ENCODE measurements at places on chromosomes 6 and 20. TPM values are rescaled to one million over a fixed set of nuclear protein-coding genes. Genes with fewer than 3 reads are reported as not detected.

Gene LY6G5B
- 15.5 TPM for total RNA-seq

Gene HCK
- total RNA-seq: 17.3 TPM

Gene UNC5CL
- 3.4 TPM for total RNA-seq

Gene PHF1
- total RNA-seq: 96.5 TPM

Gene AVP
- not detected for total RNA-seq

Gene PTGIS
- total RNA-seq: 12.3 TPM

Gene BPIFA1
- not detected for total RNA-seq

Gene UBE2C
- total RNA-seq: 4.7 TPM

Gene CTAGE9
- not detected for total RNA-seq

Gene ECT2L
- not detected for total RNA-seq

Gene KHDC1
- total RNA-seq: 0.75 TPM

Gene MCHR2
- total RNA-seq: not detected

Gene RFX6
- total RNA-seq: 0.25 TPM

Gene FOXC1
- total RNA-seq: 1.6 TPM

Gene BMP7
- 2.0 TPM for total RNA-seq

Gene PGBD1
- 0.75 TPM for total RNA-seq

Gene KCNS1
- 0.09 TPM for total RNA-seq

Gene MLN
- total RNA-seq: not detected

Gene C20orf96
- total RNA-seq: 11.3 TPM

Gene BANF2
- not detected for total RNA-seq

Gene SCUBE3
- 0.14 TPM for total RNA-seq

Gene VSX1
- total RNA-seq: not detected

Gene BLCAP
- 110 TPM for total RNA-seq

Gene BPIFB1
- total RNA-seq: not detected

Gene LHFPL5
- total RNA-seq: not detected

Gene EPB41L1
- 71.7 TPM for total RNA-seq

Gene FKBP5
- 150 TPM for total RNA-seq

Gene HLA-DOB
- total RNA-seq: 0.38 TPM

Gene L3MBTL1
- total RNA-seq: 13.1 TPM

Gene LY6G6F
- total RNA-seq: not detected

Gene LY86
- total RNA-seq: 1.2 TPM

Gene TMEM151B
- 0.17 TPM for total RNA-seq

Gene NPEPL1
- 41.6 TPM for total RNA-seq

Gene UST
- total RNA-seq: 16.2 TPM

Gene CAP2
- 3.4 TPM for total RNA-seq

Gene RBM38
- total RNA-seq: 36.8 TPM

Gene MACROD2
- 7.6 TPM for total RNA-seq

Gene SLC4A11
- total RNA-seq: 1.2 TPM

Gene LAMA2
- 18.4 TPM for total RNA-seq

Gene SLC52A3
- total RNA-seq: 48.6 TPM

Gene MUC22
- not detected for total RNA-seq

Gene EPPIN
- not detected for total RNA-seq

Gene SLC35F1
- 0.29 TPM for total RNA-seq

Gene SMLR1
- not detected for total RNA-seq

Gene DNAH8
- 0.03 TPM for total RNA-seq

Gene CRISP3
- not detected for total RNA-seq

Gene HS3ST5
- total RNA-seq: 0.12 TPM

Gene ENPP3
- 22.8 TPM for total RNA-seq

Gene BHLHE23
- not detected for total RNA-seq

Gene NKAPL
- 2.8 TPM for total RNA-seq

Measured in mucosa of descending colon (tissue), 3 donors.